Stimulated activated CD4-positive, alpha-beta T cell treated with anti-CD3 and anti-CD28 coated beads, Interleukin-15, amount 100 ng/mL, for 24 hours (primary cell): ENCODE measurements at places on chromosomes 6 and 20.
A peak's percentile ranks its signal among the peaks of the same experiment; 100 is the strongest.

DNA sequence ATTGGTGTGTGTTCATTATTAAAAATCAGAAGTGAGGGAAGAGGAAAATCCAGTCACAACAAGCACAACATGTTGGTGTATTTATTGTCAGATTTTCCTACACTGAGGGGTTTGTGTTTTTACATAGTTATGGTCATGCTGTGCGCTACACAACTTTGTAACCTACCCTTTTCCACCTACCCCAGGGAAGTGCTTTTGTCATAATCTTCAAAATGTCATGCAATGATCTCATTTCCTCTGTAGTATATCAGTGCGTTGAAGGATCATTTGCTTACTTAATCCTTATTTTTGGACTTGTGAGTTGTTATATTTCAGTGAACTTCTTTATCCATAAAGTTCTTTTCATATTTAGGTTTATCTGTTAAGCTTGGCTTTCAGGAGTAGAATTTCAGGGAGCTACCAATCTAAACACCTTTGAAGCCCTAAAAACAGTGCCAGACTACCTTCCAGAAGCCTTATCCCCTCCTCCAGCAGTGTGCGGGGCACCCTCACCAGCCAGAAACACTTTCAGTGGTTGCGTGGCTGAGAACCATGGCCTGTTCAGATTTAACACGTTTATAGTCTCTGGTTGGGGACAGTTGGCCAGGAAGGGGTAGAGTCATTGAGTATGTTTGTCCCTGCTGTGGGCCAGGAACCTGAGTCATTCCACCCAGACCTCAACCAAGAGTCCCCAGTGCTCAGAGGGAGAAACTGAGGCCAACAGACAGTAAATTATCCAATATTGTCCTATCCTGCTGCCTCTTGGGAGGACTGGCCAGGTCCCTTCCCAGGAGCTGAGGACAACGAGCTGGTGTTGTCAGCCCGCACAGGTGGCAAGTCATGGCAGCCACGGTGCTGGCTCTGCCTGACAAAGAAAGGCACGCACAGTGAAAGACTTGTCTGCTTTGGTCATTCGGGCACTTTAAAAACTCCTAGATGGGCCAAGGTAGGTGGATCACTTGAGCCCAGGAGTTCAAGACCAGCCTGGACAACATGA lies 40.3 kb downstream of the STK35 start:
- no peak for DNase-seq

GRCh38 chr6:30841644-30842504 lies 42.4 kb upstream of the DDR1 start:
- DNase-seq, result no peak

DNA sequence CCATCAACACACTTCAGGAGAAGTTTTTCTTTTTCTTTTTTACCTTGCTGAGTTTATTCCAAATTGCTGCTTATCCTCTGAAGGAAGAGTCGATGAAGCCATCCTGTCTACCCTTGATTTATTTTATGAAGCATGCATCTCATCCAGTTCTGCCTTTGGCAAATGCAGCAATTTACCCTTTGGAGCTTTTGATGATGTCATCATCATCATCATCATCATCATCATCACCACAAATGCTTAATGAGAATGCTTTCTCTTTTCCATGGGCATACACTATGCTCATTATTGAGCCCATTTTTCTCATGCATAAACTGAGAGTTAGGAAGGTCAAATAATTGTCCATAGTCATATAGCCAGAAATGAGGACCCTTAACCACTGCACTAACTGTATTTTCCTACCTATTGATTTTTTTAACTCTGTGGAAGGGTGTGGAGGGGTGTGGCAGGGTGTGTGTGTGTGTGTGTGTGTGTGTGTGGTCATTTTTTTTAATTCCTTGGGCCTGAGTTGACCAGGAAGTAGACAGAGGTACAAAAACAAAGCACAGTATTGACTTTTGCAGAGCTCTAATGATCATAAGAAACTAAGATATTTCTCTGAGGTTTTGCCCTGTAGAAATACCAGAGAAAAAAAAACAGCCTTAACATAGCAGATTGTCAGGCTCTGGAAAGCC lies 82.8 kb downstream of the COL9A1 start:
- no peak for DNase-seq

DNA sequence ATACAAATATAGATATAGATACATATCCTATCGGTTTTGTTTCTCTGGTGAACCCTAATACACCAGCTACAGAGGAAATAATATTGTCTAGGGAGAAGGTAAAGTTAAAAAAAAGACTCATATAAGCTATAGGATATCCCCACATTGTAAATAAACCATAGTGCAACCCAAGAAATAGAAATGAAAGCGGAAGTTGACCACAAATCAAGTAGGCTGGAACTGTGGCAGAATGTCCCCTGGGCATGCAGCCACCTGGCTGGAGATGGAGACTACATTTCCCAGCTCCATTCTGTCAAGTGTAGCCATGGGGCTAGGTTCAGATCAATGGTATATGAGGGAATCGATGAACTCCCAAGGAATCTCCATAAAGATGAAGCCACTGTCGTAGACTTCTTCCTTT lies 70.1 kb upstream of the RPS6KA2 start:
- DNase-seq, result no peak

GRCh38 chr6:33661106-33661838 lies 40.1 kb downstream of the ITPR3 start:
- DNase-seq, result no peak

GRCh38 chr6:122790423-122791309 lies 1.6 kb downstream of the SMPDL3A start:
- DNase-seq, result no peak

- no peak for DNase-seq
Measured at GRCh38 chr6:154488802-154489437, 21.6 kb downstream of the CNKSR3 start.

GRCh38 chr6:166692723-166693302 lies 65.8 kb upstream of the RPS6KA2 start:
- DNase-seq, result no peak

GRCh38 chr20:20353576-20353975 lies 14.3 kb upstream of the INSM1 start:
- DNase-seq, result no peak

DNA sequence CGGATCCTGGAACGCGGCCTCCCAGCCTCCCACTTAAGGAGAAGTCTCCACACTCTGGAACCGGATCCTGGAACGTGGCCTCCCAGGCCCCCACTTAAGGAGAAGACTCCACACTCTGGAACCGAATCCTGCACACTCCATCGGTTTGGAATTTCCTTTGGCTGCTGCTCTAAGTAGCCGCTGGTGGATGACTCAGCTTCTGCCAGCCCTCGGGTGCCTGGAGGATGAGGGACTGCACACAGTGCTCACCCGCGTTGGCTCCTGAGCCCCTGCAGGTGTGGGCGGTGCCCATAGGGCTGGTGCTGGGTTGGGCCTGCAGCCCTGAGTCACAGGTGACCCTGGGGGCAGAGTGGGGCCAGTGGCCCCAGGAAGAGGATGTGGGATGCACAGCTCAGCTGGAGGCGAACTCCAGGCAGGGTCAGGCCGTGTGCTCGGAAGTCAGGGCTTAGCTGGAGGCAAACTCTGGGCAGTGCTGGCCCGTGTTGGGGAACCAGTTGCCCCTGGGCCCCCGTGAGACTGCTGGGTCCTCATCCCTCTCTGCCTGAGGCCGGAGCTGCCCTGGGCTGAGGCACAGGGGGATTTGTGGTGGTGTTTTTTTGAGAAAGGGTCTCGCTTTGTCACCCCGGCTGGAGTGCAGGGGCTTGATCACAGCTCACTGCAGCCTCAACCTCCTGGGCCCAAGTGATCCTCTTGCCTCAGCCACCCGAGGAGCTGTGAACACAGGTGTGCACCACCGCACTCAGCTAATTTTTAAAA lies 13.9 kb upstream of the TNFRSF6B start:
- DNase-seq, result no peak

- no peak for DNase-seq
Measured at GRCh38 chr6:138655828-138656227, 117.7 kb upstream of the CCDC28A start.

DNA sequence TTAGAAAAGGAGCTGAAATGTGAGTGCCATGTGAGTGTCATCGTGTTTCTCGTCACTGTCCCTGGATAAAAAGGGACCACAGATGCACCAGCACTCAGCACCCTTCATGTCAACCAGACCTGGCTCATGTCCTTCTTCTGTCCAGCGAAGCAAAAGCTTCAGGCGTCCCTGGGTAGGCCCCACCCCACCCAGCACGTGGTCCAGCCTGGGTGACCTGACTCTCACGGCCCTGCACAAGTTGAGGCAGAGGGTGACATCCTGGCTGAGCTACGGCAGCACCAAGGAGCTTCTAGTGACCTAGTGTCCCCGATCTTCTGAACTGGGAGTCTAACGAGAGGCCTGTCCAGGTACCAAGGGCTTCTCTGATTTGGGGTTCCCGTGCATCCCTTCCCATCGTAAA lies 37.8 kb downstream of the PSMG4 start:
- DNase-seq, result no peak

DNA sequence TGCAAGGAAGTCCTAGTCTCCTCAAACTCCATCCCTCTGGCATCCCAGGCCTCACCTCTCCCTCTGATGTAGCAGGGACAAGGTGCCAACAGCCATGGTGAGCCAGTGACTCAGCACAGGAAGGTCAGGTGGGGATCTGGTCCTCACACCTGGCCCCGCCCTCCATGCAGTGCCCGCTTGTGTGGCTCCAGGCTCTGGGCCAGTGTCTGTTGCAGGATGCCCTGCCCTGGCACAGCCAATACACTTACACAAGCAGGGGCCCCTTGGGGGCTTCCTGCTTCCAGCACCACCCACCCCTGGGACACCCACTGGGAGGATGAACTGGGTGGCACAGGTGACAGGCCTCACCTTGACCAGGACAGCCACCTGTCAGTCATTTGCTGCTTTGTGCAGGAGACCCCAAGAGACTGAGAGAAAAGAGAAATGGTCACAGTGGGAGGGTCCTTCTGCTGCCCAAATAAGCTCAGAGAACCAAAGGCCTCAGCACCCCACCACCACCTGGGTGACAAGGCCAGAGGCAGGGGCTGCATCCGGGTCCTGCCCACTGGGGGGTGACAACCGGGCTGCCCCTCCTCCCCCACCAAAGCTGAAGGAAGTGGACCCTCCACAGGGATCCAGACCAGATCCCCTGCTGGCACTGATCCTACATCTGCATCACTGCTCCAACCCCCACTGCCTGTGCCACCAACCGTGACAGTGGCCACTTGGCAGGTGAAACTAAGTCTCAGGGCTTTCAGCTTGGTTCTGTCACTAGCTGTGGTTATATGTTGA lies 658.8 kb upstream of the DEFB115 start:
- no peak for DNase-seq

GRCh38 chr20:54163402-54163801 lies 10.4 kb downstream of the CYP24A1 start:
- no peak for DNase-seq

DNA sequence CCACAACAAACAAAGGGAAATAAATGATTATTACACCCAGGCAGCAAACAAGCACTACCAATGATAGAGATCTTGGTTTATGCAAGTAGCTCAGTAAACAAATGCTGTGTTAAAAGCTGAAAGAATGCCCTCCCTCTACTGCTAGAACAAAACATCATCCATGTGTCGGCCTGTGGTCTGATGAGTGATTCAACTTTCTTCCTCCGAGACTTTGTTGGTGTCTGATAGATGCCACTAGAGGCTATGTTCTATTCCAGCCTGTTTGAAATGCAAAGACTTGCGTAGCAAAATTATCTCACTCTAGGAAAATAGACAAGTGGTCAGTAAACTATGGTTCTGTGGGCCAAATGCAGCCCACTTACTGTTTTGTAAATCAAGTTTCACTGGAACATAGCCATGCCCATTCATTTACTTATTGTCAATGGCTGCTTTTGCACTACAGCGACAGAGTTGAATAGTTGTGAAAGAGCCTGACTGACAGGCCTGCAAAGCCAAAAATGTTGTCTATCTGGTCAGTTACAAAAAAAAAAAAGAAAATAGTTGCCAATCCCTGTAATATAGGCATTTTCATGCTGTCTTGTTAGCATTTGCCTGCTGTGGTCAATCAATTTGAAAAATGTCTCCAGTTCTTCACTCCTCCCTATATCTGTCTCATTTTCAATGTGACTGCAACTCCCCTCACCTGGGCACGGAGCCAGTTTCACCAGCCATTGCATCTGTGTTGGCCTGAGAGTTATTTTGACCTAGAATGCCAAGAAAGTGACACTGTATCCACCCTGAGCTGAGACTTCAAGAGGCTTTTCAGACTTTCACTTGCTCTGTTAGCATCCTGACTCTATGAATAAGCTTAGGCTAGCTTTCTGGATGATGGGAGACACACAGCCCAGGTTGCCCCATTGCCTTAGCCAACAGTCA lies 544.6 kb upstream of the BTBD3 start:
- DNase-seq, result no peak

GRCh38 chr6:112571488-112572270 lies 224.5 kb downstream of the RFPL4B start:
- no peak for DNase-seq

DNA sequence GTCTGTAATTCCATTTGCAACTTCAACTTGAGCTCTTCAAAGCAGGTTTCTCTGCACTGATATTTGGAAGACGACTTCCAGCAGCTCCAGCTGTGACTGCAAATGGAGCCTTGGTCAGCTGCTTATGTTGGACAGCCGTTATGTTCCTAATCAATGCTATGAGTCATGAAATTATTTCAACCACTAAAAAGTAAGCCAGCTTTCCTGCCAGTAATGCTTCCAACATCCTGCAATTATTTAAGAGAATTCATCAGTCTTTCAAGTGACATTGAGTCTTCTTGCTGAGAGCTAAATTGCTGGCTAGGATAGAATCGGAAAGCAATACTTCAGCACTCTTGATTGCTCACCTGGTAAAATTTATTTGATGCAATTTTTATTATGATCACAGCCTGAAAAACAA lies 375.7 kb downstream of the MMUT start:
- no peak for DNase-seq

DNA sequence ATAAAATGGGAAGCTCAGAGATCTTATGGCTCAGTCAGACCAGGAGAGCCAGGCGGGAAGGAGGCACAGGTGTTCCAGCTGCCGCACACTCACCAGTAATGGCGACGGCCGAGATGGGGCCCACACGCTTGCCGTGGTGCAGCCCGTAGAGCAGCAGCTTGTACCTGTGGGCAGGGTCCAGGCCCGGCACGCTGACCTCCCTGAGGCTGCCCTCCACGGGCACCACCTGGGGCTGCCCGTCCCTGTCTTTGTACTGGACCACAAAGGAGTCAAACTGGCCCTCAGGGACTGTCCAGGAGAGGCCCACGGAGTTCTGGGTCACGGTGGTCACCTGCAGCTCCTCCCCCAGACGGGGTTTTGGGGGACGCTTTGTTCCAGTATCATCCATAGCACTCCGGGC lies 31.2 kb downstream of the CYP21A2 start:
- DNase-seq, result no peak

GRCh38 chr6:109325400-109325801 lies 56.9 kb downstream of the CD164 start:
- no peak for DNase-seq

DNA sequence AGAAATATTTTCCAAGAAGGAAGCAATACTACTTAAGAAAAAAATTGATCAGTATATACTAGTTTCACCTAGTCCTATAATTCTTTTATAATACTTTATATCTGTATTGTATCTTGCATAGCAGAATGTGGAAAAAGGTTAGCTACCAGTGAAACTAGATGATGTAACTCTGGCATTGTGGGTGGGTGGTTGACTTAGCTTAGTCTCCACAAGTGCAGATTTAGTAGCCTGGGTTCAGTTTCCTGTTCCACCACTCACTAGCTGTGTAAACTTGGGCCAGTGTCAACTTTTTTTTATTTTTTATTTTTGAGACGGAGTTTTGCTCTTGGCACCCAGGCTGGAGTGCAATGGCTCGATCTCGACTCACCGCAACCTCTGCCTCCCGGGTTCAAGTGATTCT lies 2.0 kb downstream of the MUC21 start:
- DNase-seq, result peak; percentile 28

GRCh38 chr6:11947063-11947462 lies 65.0 kb upstream of the HIVEP1 start:
- DNase-seq, result no peak

- no peak for DNase-seq
Measured at GRCh38 chr6:155670655-155671054, 215.0 kb upstream of the NOX3 start.
